D341Med (cell line): ENCODE measurements at places on chromosomes 11 and 22.
A peak's percentile ranks its signal among the peaks of the same experiment; 100 is the strongest.

- DNase-seq: no peak
Measured at GRCh38 chr11:61071913-61072312, 30.4 kb upstream of the CD5 start.

DNA sequence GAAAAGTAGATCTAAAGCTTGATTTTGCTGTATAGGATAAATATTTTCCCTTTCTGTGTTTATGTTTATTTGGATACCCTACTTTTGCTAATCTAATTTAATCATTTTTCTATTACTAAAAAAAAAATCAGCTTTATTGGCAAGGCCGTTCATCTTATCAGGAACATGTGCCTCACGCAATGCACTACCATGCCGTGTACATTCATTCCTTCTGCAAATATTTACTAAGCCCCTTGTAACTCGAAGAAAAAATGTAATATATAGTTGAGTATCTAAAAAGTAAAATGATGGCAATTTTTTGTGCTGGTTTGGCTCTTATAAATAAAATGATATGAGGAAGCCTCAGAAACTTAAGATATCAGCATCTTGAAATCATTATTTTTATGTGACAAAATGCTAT lies 8.9 kb downstream of the UVRAG start:
- DNase-seq: no peak

GRCh38 chr11:134438542-134439537 lies 26.8 kb upstream of the B3GAT1 start:
- no peak for DNase-seq

DNA sequence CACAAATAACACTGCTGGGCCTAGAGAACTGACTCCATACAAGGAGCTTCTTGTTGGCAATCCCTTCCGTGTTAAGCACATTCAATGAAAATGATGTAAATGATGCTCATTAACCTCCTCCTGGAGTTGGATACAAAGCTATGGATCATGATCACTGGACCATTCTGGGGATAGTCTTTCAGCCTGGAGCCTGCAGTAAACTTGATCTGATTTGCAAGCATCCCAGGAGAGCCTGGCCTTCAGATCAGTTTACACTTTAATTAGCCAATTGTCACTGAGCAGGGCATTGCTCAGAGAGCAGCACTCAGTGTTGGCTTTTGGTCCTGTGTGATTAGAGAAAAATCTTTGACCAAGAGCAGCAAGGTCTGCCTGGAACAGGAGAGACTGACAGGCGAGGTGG lies 45.6 kb downstream of the ARFGAP3 start:
- peak; percentile 25 for DNase-seq

GRCh38 chr11:100753571-100753970 lies 66.5 kb downstream of the ARHGAP42 start:
- DNase-seq: peak; percentile 51

DNA sequence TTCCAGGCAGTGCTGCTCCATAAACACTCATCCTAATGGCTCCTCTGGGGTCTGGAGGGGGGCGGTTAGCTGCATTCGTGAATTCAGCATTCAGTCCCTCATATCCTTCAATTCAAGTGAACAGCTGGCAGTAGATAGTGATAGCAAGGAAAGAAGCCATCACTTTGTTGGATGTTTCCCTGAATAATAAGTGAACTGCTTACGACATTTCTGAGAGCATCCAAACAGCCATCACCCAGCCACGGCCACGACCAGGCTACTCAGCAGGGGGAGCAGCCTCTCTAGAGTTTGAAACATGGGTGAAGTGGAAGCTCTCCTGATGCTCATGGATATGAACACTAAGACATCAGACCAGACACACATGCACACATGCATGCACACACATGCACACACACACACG lies 163.6 kb downstream of the NTM start:
- DNase-seq: no peak

DNA sequence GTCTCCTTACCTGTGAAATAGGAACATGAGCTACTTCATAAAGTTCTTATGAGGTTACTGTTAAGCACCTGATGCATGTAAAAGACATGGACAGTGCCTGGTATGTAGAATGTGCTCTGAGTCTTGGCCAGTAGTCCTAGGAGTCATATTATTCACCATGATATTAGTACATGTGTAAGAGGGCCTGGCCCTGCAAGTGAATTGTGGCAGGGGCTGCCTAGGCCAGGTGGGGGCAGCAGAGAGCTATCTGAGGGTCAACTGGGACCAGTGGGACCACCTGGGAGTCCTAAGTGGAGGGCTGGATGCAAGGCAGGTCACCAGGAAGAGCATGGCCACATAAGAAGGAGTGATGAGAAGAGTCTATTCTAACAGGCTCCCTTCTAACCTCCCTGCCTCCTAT lies 529.5 kb downstream of the SOX6 start:
- DNase-seq: peak; percentile 71

DNA sequence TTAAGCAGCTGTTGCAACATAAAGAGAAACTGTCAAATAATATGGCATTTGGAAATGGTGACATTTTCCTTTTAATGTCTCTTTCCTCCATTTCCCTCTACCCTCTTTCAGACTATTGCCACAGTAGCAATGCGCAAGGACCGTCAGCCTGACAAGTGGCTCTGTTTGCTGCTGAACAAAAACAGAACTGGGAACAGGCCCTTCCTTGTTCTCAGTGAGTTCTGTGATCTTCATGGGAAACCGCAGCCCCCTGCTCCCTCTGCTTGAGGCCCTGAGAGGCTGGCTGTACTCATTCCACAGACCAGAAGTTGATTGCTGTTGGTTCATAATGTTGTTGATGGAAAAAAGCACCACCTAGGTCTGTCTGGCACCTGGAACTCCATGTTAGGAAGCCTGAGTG lies 559.7 kb downstream of the OPCML start:
- no peak for DNase-seq

- no peak for DNase-seq
Measured at GRCh38 chr11:10158461-10158860, 135.6 kb downstream of the SBF2 start.

DNA sequence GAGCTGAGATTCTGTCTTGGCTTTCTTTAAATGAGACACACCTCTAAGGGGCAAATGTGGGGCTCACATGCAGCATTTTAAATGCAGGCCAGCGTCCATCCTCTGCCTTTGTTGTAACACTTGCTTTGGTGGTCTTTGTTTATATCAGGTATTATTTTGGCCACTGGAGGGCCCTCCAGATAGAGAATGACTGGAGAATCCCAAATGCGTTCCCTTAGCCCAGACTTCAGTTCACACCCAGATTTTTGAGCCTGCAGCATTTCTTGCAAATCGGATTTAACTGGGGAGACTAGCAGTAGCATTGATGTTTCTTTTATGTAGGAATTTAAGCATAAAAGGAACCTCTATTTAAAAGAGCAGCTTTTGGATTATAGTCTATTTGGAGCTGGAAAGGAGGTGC lies 200.2 kb upstream of the SORL1-AS1 start:
- DNase-seq: no peak

DNA sequence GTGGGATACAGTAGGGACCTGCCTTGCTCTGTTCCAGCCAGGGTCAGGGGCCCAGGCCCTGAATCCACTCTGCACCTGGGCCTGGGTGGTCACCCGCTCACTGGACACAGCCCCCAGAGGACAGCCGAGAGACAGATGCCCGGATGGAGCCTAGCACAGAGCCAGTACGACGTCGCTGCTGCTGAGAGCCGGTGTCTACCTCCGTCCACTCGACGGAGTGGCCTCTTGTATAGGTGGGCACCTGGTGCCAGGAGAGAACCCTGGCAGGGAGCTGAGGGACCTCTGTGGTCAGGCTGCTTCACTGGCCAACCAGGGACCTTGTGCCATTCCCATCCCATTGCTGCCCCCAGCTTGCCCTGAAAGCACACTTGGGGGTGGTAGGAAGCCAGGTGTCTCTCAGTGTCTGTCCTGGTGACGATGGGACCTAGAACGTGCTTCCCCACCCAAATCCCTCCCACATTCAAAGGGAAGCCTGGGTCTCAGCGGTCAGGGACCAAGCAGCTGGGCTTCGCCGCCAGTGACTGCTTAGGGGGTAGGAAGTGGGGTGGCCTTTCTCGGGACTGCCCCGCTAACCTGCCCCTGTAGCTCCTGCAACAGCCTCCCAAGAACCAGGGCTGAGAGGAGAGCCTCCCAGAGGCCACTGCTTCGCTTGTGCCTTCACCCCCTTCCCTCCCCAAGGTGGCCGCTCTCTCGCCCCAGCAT lies 10.3 kb upstream of the CERK start:
- DNase-seq: no peak

DNA sequence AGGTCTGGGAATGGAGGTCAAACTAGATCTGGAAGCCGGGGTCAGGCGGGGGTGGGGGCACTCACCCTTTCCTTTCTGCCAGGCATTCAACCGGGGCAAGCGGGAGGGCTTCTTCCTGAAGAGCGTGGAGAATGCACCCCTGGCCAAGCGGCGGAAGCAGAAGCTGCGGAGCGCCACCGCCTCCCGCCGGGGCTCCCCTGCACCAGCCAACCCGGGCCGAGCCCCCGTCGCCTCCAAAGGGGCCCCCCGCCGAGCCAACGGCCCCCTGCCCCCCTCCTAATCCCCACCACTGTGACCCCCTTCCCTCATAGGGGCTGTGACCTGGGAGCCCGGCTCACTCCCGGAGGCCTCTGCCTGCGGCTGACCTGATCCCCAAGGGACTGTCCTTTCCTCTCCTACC lies 12.2 kb downstream of the RPS6KA4 start:
- DNase-seq: no peak

DNA sequence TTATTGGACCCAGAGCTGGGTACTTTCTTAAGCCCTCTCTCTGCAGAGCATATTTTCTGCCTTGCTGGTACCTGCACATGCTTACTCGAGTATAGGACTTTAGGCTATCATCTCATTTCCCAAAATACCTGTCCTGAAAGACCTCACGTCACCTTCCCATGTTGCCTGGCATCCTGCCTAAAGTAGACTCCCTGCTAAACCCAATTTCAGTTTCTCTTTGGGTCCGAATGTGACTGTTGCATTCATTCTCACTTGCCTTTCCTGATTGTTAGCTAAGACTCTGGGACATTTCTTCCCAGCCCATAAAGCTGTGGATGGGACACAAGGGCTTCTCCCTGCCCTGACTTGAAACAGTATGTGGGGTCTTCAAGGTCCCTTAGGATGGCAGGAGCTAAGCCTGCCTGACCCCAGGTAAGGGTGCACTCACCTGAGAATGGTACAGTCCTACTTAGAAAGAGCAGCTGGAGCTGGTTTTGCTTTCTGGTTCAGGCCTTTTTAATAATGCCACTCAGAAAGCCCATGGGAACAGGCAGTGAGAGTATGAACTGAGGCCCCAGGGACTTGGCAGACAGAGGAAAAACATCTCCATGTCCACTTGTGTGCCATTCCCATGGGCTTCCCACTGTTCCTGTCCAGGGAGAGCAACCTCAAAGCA lies 12.9 kb downstream of the OR51E2 start:
- no peak for DNase-seq

GRCh38 chr11:88428959-88429358 lies 91.4 kb upstream of the CTSC start:
- DNase-seq: no peak

DNA sequence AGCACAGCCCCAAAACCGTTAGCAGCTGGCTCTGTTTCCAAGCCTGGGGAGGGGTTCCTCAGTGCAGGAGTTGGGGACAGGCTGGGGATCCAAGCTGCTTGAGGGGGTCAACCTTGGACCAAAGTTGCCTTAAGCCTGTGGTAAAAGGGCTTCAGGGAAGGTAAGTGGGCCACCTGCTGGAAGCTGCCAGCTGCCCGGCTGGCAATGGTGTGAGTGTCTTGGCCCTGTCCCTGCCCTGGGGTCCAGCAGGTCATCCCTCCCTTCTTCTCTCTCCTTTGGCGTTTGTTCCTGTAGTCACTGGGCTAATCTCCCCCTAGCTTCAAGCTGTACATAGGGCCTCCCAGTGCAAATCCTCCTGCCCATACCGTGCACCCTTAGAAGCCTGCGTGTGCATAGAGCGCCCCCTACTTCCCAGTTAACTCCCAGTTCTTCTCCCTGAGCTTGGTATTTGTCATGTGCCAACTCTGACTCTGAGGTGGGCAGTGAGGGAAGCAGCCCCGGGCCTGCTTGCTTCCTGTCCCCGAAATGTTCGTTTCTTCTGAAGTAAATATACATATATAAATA lies 4.4 kb downstream of the TMEM258 start:
- DNase-seq: peak; percentile 62

DNA sequence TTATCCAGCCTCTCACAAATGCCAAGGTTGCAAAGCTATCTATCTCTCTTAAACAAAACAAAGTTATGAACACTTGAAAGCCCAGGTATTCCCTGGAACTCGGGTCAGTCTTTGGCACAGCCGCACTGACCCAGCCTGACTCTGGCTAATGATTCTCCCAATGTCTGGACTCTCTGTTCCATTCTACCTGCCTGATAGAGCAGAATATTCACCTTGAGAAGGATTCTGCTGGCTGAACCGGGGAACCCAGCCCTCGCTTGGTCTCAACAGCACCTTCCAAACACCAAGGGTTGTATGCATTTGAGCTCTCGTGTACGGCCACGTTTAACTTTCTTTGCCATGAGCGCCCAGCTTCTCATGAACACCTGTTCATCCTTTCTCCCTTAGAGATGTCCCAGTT lies 116.8 kb downstream of the ZBTB16 start:
- no peak for DNase-seq

- no peak for DNase-seq
Measured at GRCh38 chr11:76916712-76917111, 56.0 kb downstream of the ACER3 start.

DNA sequence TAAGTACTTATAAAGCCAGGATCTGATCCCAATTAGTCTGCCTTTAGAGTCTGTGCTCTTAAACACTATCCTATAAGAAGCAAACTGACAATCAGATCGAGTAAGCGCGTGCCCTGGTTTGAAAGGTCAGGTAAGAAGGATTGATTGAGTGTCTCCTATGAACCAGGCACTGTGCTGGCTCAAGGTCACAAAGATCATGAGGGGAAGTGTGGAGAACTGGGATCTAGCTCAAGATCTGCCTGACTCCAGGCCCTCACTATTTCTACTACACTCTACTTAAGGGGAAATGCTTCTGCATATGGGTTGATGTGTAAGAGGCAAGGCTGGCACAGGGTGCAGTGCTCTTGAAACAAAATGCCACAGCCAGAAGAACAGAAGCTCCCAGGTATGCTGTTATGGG lies 77.0 kb downstream of the ME3 start:
- no peak for DNase-seq

DNA sequence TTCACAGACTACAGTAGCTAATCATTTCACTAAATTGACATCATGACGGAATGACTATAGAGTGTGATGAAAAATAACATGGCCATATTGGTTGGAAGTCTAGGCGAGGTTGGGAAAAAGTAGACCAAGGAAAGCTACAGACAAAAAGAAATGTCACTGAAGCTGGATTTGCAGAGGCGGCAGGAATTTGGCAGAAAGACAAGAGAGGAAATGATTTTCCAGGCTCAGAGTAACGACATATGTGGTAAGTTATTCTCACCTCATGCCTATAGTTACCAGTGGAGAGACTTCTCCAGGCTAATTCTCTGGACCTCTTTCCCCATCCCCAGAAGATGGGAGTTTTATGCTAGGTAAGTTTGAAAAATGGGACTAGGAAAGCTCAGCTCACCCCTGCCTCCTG lies 1005.8 kb upstream of the CCDC90B start:
- DNase-seq: no peak

DNA sequence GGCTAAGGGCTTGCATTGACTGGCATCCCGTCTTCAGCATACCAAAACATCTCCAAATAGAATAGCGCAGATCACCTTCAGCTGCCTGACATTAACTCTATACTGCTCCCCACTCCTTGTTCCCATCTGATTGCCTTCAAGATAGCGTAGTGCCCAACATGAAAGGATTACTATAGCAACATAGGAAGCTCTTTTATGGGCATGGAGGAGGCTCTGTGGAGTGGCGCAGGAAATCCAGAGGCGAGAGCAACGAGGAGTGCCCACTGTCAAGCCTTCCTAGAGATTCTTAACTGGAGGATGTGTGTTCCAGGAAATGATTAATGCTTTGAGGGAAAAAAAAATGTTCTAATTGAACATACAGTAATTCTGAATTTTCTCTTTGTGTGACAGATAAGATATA lies 213.3 kb downstream of the CADM1 start:
- no peak for DNase-seq
